ENCODE measurements at places on chromosomes 2 and 18. TPM values are rescaled to one million over a fixed set of nuclear protein-coding genes. Genes with fewer than 3 reads are reported as not detected.
A peak's percentile ranks its signal among the peaks of the same experiment; 100 is the strongest.

DNA sequence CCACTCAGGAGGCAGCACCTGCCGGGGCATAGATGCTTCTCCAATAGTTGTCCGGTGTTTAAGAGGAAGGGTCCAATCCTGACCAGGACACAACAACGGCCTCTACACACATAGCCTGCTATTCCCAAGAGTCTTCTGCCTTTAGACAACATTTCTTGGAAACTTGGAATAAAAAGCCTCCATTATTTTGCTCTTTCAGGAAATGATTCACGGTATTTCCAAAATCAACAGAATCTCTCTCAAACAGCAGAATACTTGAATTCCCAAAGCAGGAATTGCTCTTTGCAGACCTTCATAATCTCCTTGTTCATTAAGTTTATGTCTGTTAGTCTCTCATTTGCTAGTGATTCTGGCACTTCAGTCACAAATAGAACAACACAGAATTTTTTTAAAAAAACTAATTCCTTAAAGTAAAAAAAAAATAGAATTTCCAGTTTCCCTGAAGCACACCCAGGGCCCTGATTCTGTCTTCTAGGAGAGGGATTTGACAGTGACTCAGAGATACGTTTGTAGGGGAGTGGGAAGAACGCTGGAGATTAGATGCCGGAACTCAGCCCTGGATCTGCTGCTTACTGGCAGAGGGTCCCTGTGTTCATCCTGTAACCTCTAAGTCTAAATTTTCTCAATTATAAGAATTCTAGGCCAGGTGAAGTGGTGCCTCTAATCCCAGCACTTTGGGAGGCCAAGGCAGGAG lies 74.7 kb downstream of the NAB1 start:
- DNase-seq: no peak

DNA sequence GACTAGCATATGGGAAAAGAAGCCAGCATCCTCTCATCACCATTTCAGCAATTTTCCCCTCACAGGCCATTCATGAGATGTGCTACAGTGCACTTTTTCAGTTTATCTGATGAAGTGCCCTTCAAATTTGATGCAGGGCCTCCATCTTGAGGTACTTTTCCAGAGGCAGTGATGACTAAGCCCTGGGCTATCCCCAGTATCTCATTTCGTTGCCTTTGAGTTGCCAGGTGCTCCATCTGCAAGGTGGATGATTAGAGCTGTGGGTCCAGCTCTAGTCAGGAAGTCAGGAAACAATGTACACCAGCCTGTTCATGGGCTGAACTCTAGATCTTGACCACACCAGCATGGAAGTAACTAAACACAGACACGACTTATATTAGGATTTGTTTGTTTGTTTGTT lies 425.2 kb downstream of the METTL4 start:
- no peak for DNase-seq

MTX2 gene
- 55.3 TPM for total RNA-seq

GRCh38 chr18:9715088-9715343 lies 6.9 kb downstream of the RAB31 start:
- DNase-seq: no peak

GRCh38 chr2:233799087-233799665 lies 21.0 kb downstream of the MROH2A start:
- no peak for DNase-seq

DNA sequence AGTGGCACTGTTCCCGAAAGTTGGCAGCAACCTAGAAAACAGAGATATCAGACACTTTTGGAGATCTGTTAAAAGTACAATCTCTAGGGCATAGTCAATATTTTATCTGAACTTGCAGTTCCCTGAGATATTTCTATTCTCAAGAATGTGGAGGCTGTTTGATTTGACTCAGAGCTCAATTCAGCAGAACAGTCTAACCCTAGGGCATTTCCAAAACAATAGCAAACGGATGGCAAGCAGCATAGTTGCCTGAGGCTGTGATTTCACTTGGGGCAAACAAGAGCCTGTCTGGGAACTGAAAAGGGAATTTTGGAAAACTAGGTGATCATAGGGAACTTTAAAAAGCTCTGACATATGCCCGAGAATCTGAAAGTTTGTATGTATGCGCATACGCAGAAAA lies 772.8 kb upstream of the LRRTM1 start:
- DNase-seq: no peak

TMEM163 gene
- not detected for total RNA-seq

CRYBA2 gene
- total RNA-seq: not detected

DNA sequence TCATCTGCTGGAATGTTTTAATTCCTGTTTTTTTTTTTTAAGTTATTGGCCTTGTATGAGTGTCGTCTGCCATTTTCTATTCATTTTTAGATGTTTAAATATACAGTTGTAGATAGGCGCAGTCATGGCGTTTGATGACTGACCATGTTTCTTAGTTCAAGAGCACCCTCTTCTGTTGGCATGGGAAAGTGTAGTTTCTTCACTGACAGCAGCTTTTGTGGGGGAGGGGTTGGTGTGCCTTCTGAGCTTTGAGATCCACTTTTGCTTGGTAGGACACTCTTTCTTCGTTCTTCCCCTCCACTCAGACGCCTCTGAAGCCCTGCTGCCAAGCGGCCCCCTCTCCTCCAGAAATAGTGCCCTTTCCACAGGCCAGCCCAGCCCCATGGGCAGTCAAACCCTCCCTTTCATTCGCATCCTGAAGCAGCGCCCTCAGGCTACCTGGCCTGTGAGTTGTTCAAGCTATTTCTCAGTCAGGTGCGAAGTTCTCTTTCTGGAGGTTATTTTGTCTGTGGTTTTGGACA lies 492.0 kb downstream of the TNS1 start:
- peak; percentile 90 for DNase-seq

UGT1A3 gene
- total RNA-seq: not detected

RETSAT gene
- 14.1 TPM for total RNA-seq

- no peak for DNase-seq
These were observed 306.6 kb upstream of the SOX11 start for GRCh38 chr2:5385596-5385995.

- DNase-seq: peak; percentile 11
These were observed 79.6 kb upstream of the LAPTM4A start for GRCh38 chr2:20130821-20131645.

DNA sequence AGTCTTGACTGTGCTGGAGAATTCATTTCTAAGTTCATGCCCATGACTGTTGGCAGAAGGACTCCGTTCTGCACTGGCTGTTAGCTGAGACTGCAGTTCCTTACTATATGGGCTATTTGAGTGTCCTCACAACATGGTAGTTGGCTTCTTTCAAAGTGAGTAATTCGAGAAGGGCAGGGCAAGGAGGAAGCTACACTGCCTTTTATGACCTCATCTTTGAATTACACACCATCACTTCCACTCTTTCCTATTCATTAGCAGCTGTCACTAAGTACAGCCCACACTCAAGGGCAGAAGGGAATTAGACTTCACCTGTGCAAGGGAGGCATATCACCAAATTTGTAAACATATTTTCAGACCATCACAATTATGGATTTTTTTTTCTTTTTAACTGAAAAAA lies 55.9 kb upstream of the EPAS1 start:
- peak; percentile 24 for DNase-seq

- peak; percentile 88 for DNase-seq
These were observed 32.4 kb upstream of the CCDC150 start for GRCh38 chr2:196607073-196607472.

GRCh38 chr2:65213035-65213434 lies 14.6 kb upstream of the ACTR2 start:
- DNase-seq: no peak

FSHR gene
- not detected for total RNA-seq

GRCh38 chr2:38039121-38039910 lies 36.6 kb downstream of the CYP1B1 start:
- DNase-seq: no peak

DNA sequence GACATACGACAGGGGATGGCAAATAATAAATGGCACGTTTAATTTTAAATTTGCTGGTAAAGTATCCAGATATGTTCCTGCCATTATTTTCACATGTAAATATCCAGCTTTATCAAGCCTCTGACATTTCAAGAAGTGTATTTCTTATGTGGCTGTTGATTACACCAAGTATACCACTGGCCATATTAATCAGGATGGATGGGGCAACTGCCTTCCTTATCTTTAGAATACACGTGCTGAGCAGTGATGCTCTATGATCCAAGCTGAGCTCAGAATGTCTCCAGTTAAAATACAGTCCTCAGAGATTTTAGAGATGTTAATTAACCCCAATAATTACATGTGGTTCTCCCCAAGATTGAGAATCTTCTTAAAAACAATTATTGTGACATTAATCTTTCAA lies 38.3 kb upstream of the RAPGEF4 start:
- no peak for DNase-seq

DNA sequence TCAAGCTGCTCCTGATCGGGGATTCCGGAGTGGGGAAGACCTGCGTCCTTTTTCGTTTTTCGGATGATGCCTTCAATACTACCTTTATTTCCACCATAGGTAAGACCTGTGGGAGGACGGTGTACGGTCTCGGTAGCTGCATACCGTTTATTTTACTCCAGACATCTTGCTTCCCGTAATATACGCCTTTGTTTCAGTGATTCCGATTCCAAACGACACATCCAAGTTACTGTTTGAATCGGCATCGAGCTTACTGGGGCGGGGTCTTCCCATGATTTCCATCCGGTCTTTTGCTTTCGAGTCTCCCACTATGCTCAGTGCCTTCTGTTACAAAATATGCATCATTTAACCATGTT lies 731 bp downstream of the RAB10 start:
- DNase-seq: no peak

- DNase-seq: no peak
These were observed 117.5 kb upstream of the CCDC68 start for GRCh38 chr18:55076643-55077218.

VSNL1 gene
- 2.1 TPM for total RNA-seq

DNA sequence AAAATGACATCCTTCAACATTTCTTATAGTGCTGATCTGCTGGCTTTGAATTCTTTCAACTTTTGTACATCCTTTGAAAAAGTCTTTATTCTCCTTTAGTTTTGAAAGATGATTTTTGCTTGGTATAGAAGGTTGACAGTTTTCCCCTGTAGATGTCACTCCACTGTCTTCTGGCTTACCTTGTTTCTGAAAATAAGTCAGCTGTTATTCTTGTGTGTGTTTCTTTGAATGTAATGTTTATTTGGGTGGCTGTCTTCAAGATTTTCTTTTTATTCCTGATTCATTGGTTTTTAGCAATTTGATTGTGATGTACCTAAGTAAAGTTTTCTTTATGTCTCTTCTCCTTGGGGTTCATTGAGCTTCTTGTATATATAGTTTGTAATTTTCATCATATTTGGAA lies 47.6 kb downstream of the ACTR3 start:
- no peak for DNase-seq

CPSF3 gene
- 65.5 TPM for total RNA-seq

GRCh38 chr2:234373481-234374149 lies 123.3 kb downstream of the ARL4C start:
- no peak for DNase-seq

DNA sequence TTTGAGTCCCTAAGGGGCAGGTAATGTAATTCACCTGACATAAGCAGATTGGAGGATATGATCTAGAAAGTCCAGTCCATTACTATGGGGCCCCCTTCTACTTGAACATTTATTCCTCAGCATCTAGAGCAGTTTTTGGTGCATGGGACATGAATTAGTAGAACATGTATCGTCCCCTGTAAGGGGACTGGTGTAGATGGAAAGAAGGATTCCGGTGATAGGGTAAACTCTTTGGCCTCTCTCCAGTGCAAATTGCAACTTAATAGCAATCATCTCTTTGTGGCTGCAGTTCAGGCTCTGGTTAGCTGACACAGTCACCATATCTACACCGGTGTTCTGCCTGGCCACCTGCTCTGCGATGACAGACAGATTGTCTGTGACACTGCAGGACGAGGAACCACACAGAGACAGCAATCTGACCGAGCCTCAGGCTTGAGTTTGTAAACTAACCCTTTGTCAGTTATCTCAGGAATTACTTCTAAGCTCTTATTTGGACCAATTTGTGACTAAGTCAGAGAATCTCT lies 6.4 kb upstream of the SLC8A1 start:
- DNase-seq: no peak

DNA sequence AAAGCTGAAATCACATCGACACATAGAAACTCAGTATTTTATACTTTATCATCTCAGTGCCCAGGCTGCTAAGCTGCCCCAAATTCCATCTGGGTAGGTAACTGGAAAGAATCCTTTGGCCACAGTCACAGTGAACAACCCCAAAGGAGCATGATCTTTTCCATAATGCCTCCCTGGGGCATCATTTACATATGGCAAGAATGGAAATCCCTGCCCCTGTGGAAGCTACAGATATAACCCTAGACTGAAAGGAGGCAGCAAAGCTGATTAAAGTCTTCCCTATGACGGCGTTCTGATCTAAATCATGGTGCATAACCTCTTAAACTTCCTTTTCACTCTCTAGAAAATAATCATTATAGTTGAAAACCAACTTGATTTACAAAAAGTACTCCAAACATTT lies 41.5 kb downstream of the MAP3K19 start:
- DNase-seq: no peak

FZD7 gene
- total RNA-seq: 25.2 TPM

GCG gene
- total RNA-seq: not detected

CD8B2 gene
- total RNA-seq: not detected

CXCR2 gene
- not detected for total RNA-seq

GRCh38 chr2:227450926-227451654 lies 20.9 kb upstream of the AGFG1 start:
- no peak for DNase-seq

DNA sequence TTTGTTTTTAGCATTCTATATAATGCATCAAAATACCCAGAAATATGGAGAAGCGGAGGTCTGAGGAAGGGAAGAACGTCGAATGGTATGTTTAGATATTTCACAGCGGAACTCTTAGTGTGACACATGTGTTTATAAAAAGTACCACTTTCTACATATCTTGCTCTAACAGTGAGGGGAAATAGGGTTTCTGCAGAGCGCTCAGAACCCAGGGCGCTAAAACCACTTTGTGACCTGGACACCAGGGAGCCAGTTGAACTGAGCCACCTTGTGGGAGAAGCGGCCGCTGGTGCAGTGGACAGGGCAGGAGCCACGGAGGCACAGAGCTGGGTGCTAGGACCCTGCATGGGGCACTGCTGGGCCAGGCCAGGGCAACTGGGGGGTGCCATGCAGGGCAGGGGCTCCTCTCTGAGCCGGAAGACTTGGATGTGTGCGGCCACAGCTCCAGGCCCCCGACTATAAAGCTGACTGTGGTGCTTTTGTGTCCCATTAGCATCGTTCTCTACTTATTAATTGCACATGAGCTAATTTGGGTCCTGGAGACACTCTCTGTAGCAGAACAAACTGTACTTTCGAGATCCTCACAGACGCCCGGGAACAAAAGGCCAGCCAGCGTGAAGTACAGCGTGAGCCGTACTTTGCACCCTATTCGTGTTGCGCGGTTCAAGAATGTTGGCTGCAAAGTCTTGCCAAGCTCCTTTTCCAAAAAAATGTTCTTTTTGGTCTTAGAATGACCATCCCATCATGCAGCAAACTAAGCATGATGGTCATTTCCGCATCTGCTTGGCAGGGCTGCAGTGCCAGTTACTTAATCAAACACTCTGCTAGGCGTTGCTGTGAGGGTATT lies 151.9 kb upstream of the ALKAL2 start:
- DNase-seq: no peak

KIF1A gene
- total RNA-seq: 1.4 TPM

GRCh38 chr2:70961648-70961994 lies 16.8 kb upstream of the ANKRD53 start:
- DNase-seq: no peak

All from H4 (cell line).